ENCODE measurements at places on chromosomes 7 and 10.

GRCh38 chr7:124379296-124379695, 346.4 kb upstream of the TMEM229A start:
- no peak for DNase-seq

DNA sequence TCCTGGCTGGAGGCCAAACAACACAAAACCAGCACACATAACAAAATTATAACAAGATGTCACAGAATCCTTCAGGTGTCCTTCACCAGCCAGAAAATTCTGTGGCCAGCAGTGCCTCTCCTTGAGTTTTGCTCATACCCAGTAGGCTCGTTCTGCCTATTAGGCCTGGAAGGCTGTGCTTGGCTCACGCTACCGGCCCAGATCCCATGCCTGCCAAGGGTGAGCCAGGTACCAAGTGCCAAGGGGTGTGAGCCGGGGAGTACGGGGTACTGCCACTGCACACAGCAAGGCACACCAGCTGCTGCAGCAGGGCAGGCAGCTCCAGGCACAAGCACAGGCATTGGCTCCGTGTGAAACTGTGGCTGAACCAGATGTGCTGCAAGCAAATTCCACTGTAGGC, 1562.0 kb downstream of the REEP3 start:
- no peak for DNase-seq

- DNase-seq = no peak
Measured at GRCh38 chr10:83289373-83289772, 849.9 kb upstream of the GHITM start.

DNA sequence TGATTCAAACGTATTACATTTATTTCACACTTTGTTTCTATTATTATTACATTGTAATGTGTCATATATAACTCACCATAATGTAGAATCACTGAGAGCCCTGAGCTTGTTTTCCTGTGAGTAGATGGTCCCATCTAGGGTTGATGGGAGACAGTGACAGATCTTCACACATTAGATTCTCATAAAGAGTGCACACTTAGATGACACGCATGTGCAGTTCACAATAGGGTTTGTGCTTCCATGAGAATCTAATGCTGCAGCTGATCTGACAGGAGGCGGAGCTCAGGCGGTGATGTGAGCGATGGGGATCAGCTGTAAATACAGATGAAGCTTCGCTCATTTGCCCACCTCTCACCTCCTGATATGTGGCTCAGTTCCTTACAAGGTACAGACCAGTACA, 36.1 kb downstream of the BMPER start:
- DNase-seq = no peak

GRCh38 chr10:102111276-102111675, 8.9 kb downstream of the LDB1 start:
- no peak for DNase-seq

- DNase-seq = no peak
Measured at GRCh38 chr10:76647301-76647700, 990.3 kb downstream of the KCNMA1 start.

DNA sequence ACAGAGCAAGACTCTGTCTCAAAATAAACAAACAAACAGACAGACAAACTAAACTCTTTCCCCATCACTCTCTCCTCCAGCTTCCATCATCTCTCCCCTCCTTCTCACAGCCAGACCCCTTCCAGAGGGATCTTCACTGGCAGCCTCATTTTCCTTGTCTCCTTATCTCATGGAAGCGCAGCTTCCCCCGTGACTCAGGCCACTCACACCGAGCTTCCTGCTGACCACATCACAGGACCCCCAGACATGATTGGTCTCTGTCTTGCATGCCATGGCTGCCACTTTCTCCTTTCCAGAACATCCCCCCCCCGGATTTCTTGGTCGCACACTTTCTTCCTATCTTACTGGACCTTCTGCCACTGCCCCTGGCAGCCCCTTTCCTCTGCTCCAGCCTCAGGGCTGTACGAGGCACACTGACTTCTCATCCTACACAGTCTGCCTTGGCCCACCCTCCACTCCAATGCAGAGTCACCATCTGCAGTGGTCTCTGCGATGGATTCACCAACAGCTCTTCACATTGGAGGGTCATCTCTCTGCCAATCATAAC, 4.9 kb upstream of the INSIG1 start:
- DNase-seq = no peak

DNA sequence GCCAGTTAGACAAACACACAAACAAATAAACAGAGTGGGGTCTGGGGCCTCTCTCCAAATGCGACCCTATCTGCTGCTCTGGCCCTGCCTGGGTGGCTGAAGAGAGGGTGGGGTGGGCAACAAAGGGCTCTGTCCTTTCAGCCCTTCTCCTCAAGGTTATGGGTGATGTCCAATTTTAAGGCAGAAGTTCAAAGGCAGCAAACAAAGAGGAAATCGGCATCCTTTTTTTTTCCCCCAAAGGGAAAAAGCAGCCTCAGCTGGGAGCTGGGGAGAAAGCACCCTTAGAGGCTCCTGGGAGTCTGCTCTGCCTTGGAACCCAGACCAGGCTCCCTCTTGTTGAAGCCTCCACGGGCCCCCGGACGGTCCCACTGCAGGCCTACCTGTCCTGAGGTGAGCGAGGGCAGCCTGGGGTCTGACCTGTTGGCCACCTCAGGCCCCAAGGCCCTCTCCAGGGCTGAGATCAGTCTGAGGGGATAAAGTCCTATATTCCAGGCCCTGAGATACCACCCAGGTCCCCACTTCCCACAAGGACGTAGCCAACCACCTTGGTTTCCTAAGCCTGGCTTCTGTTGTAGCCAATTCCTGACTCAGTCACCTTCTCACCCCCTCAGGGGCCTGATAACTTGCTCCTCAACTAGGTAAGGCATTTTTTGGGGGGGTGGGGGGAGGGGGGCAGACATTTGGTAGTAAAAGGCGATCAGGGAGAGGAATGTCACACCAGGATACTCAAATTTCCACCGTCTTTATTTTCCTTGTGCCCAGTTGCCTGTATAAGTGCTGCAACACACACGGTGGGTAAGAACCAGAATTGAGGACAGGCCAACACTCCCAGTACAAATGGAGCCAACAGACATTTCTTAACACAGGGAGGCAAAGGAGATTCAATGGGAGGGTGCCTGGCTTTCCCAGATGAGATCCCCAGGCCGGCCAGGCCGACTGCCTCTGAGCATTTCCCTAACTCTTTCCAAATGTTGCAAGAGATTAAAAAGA, 4.3 kb downstream of the HOXA11 start:
- DNase-seq = no peak

- DNase-seq = no peak
Measured at GRCh38 chr7:129188372-129188891, at the start of gene SMO. SMO (plus strand) TSS chr7:129188633; CDS start chr7:129189152, 519 bp downstream.

DNA sequence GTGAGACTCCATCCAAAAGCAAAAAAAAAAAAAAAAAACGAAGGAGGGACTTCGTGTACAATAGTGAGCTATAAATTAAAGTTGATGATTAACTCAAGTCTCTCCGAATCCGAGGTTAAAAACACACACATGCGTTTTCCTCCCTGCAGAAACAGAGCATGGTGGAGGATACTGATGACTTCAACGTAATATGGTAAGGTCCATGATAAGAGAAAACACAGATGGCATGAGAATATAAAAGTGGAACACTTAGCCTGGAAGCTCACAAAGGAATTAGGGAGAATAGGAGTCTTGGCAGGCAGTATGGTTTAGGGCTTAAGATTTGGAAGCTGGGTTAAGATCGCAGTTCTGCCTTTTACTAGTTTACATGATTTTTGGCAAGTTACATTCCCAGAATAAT, 20.1 kb upstream of the GSTK1 start:
- no peak for DNase-seq

GRCh38 chr7:156650042-156650441, 9.5 kb downstream of the RNF32 start:
- DNase-seq = no peak

- DNase-seq = no peak
Measured at GRCh38 chr7:137731436-137731835, 115.3 kb downstream of the DGKI start.

DNA sequence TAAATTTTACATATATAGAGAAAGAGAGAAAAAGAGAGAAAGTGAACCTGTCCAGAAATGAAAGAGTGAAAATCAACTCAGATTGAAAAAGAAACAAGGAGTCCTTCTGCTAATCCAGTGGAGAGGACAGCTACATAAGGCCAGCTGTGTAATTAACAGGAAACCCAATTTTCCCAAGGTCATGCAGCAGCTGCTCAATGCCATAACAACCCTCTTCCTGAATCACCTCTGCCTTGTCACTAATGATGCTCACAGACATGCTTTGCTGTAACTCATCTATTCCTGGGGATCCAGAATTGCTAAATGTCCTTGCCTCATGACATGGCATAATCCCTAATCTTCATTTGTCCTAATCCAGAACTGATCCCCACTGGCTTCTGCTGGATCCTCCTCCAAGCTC, 288.6 kb downstream of the NEBL start:
- DNase-seq = no peak

DNA sequence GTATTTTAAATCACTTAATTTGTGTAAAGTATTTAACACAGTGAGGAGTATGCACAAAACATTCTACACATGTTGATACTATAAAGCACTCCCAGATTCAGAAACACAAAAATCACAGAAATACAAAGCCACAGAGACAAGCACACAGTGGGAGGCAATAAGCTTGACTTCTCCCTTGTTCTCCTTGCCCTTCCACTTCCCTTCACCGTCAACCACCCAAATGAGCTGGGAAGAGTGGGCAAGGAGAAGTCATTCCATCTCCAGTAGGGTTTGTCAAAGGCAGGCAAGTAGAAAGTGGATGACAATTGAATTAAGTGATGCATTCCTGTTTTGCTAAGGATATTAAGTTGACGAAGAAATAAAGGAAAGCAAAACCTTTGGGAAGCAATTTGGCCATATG, 4.2 kb upstream of the TMEM139 start:
- no peak for DNase-seq

DNA sequence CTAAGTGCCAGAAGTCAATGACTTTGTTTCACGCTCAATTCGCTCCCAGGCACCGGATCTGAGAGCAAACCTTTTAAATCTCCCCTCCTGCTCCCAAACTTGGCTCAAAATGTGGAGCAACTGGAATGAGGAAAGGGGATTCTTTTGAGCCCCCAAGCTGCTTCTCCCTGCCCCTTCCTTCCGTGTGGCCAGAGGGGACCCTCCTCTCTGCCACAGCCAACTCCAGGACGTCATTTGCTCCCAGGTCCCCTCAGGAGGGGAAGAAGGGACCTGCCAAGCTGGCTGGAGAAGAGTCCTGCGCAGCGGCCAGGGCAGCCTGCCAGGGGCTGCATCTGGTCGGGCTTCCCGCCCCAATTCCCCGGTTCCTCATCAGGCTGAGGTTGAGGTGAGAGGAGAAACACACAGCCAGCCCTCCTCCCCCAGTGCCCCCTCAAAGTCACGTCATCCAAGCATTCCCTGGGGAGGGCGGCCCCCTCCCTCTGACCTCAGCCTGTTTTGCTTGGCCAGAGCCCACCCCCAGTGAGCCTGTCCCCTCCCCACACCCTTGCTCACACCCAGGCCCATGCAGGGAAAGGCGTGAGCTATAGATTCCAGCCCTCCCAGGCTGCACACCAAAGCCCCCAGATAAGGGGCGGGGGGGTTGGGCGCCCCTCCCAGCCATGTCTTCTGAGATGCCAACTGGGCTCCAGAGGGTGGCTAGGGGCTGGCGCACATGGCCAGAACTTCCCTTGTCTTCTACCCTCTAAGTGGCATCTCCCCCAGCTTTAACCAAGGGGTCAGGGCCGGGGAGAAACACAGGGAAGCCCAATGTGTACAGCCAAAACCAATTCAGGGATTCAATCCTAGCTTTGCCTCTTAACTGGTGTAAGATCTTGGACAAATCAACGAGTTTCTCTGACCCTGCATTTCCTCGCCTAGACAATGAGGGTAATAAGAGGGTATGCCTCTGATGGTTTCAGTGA, 35.0 kb downstream of the SH3PXD2A start:
- DNase-seq = no peak

- DNase-seq = no peak
Measured at GRCh38 chr7:155669717-155670505, 25.4 kb downstream of the RBM33 start.

- DNase-seq = no peak
Measured at GRCh38 chr7:7516662-7517061, 19.0 kb downstream of the COL28A1 start.

DNA sequence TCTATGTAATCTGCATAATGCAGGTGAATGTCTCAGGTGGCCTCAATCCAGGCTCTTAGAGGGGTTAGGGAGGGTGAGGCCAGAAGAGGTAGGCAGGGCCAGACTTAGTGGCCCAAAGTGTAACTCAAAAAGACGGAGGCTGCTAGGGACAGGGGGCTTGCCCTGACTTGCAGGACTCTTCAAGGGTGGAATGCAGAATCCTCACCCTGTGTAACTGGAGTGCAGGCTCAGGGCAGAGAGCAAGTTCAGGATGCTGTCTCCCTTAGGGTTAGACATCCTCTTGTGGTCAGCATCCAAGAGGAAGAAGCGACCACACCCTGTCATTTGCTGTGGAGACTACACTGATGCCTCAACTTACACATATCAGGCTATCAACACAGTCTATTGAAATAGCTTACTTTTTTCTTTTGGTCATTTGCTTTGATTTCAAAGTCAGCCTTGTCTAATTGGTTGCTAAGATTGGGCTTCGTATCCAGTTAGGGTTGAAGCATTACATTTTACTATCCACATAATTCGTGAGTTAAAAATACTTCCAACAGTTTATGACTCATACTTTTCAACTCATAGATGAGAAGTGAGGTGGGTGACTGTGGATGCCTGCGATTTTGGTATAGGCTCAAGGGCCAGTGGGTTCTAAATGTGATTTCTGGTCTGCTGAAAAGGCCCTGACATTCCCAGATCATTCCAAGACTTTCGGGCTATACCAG, 563.6 kb downstream of the SUGCT start:
- DNase-seq = no peak

GRCh38 chr10:89643812-89644690, 991 bp downstream of the PANK1 start:
- peak; percentile 37 for DNase-seq

GRCh38 chr7:108488768-108489538, 32.7 kb upstream of the NRCAM start:
- no peak for DNase-seq

- no peak for DNase-seq
Measured at GRCh38 chr10:70481831-70482530, 3.4 kb downstream of the PALD1 start.

DNA sequence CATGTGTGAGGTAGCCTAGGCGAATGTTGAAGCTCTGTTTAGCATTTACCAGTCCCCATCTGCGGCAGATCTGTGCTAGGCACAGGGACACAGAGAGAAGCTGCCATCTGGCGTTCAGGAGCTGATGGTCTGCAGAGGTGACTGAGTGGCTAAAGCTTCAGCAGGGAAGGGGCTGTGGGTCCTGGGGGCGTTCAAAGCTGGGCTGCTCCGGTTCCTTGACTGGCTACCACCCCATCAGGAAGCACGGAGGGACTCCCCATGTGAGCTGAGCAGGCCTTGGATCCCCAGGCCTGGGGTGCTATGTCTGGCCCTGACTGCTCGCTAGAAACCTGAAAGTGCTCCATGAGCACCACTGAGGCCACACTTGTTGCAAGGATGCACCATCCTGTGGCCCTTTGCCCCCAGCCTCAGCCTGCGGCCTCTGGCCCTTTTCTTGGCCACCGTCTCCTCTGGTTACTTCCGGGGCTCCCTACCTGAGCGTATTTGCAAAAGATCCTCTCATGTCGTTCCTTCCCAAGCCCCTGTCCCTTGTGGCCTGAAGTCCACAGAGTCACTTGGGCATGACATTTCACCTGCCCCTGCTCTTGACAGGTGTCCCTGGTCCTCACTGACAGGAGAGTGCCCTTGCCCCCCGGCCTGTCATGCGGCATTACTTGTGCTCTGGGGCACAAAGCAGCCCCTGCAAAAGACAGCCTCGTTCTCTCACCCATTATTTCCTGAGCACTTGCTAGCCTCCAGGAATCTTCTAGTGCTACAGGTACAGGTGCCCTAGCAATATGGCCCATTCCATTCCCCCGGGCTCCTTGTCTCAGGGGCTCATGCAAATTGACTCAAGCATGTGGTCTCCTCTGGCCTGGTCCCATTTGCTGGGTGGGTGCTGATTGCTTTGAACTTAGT, 108.1 kb downstream of the GLRX3 start:
- no peak for DNase-seq
